Aorta (tissue), 5 donors: ENCODE measurements at places on chromosomes 3 and 15.
A peak's percentile ranks its signal among the peaks of the same experiment; 100 is the strongest.

GRCh38 chr3:63580151-63580550 lies 72.3 kb upstream of the SNTN start:
- DNase-seq, result no peak

- DNase-seq, result no peak
Observed at GRCh38 chr15:81785679-81786078, 260.1 kb downstream of the MEX3B start.

DNA sequence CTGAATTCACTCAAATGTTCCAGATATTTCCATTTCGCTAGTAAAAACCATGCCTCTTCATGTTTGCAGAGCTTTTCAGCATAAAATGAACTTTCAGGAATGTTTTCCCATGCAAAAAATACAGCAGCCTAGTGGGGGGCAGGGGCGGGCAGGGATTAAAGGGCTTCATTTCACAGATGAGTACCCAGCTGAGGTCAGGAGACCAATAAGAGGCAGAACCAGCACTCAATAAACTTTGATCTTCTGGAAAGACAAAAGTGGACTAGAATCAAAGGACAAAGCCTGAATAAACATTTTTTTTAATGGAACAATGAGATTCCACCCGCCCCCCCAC lies 8.0 kb downstream of the KLHL25 start:
- DNase-seq, result no peak

DNA sequence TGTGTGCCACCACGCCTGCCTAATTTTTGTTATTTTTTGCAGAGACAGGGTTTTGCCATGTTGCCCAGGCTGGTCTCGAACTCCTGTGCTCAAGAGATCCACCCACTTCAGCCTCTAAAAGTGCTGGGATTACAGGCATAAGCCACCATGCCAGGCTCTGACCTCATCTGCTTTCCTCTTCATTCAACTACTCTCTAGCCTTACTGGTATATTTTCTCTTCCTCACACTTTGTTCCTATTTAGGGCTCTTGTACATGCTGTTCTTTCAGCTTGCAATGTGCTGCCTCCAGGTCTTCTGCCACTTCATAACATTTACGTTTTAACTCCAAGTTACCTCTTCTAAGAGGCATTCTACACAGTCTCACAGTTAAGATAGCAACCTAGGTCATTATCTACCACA lies 34.9 kb downstream of the PIK3CB start:
- DNase-seq, result no peak

- DNase-seq, result peak; percentile 59
Observed at GRCh38 chr15:101126618-101127505, 125.0 kb downstream of the CHSY1 start.

GRCh38 chr3:49530701-49531100 lies 23.6 kb upstream of the BSN start:
- DNase-seq, result peak; percentile 33

- DNase-seq, result no peak
Observed at GRCh38 chr15:71232411-71232810, 117.1 kb downstream of the THSD4 start.
